CD4-positive, CD25-positive, alpha-beta regulatory T cell (primary cell): ENCODE measurements at places on chromosomes 5 and 9. TPM values are rescaled to one million over a fixed set of nuclear protein-coding genes. Genes with fewer than 3 reads are reported as not detected.

GRCh38 chr9:74570879-74571512 is 73.9 kb downstream of the RORB start:
- DNase-seq, result no peak

GRCh38 chr9:132858751-132859150 is 19.3 kb downstream of the AK8 start:
- no peak for DNase-seq

DNA sequence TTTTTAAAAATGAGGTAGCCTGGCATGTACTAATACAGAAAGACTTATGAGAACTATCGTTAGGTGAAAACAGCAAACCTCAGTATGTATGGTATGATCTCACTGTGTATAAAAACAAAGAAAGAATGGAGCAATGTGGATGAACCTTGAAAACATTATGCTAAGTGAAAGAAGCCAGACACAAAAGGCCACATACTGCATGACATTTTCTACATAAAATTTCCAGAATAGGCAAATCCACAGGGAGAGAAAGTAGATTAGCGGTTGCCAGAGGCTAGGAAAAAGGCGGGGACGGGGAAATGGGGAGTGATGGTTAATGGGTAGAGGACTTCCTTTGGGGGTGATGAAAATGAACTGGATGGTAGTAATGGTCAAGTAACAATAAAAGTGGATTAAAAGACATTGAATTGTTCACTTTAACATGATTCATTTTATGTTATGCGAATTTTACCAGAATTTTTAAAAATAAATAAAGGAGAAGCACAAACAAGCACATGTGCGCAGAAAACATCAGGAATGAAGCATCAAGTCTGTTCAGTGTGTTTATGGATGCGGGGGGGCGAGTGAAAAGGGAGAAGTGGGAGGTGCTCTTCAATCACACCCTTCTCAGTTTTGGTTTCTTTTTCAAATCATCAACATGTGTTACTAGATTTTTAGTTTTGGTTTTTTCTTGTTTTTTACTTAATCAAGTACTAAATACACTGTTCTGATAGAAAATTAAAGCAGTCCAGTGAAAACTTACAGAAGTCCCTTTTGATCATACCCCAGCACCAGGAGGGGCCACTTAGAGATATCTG is 16.3 kb downstream of the ROR2 start:
- DNase-seq, result no peak

The PTGS1 gene
- total RNA-seq, result 9.2 TPM

The SPATA31A3 gene
- total RNA-seq, result not detected

The BARX1 gene
- total RNA-seq, result not detected

DNA sequence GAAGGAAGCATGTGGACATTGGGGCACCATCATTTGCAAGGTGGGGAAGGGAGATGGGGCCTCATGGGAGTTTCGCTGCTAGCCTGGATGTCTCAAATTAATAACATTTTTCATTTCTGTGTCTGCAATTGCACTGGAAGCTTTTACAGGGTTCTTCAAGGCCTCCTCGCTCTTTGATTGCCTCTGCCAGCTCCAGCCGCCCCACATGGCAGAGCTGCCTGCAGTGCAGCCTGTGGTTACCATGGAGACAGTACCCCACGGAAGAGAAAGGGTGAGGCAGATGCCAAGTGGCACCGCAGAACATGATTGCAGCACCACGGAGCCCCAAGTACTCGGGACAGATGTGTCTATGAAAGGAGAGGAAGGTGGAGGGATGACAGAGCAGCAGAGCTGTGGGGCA is 25.4 kb downstream of the CTNND2 start:
- DNase-seq, result no peak

The TYRP1 gene
- not detected for total RNA-seq

The CCIN gene
- 1.4 TPM for total RNA-seq

DNA sequence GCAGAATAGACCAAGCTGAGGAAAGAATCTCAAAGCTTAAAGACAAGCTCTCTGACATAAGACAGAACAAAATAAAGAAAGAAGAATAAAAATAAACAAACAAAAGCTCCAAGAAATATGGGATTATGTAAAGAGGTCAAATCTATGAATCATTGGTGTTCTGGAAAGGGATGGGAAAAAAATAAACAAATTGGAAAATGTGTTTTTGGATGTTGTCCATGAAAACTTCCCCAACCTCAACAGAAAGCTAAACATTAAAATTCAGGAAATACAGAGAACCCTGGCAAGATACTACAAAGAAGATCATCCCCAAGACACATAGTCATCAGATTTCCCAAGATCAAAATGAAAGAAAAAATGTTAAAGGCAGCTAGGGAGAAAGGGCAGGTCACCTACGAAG is 662.0 kb upstream of the CDH18 start:
- no peak for DNase-seq

DNA sequence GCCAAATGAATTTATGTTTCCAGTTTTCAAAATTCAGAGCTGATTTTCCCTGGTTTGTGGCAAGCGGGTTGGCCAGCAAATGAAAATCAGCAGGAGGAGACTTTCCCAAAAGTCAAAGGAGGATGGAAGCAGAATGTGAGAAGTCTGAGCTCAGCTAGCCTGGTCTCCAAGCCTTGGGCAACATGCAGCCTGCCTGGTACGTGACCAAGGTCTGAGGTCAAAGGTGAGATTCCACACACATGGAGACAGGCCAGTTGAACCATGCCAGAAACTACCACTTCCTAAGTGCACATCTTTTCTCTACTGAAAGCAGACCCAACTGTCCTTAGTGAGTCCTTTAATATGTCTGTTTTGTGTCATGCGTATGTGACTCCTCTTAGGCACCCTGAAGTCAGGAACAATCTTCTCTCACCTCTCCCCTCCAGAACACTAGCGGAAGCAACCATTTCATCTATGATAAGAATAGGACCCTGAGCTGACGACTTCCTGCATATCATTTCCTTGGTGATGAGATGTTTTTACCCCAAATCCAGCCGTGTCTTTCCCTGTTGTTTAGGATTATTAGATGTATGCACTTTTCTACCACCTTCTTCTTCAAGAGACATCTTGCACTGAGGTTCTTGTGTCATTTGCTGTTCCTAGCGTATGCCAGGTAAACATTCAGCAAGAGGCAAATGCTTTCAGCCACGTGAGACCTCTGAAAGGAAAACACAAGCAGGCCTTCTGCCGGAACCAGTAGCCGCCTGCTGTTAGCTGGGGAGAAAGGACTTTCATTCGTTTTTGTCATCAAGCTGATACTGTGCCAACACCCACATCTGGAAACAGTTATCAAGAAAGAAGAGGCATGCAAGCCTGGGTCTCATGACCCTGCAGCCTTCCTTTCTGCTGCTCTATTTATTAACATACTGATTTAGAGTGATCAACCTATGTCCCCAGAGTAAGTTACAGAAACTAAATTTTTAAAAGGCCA is 9.7 kb upstream of the TGFBI start:
- no peak for DNase-seq

GRCh38 chr9:111897601-111898137 is 1.1 kb downstream of the UGCG start:
- DNase-seq, result no peak
